Pulmonary artery endothelial cell (primary cell): ENCODE measurements at places on chromosomes 4 and X. TPM values are rescaled to one million over a fixed set of nuclear protein-coding genes. Genes with fewer than 3 reads are reported as not detected.

Gene BOD1L1
- 27.3 and 29.7 TPM in 2 replicates for total RNA-seq

DNA sequence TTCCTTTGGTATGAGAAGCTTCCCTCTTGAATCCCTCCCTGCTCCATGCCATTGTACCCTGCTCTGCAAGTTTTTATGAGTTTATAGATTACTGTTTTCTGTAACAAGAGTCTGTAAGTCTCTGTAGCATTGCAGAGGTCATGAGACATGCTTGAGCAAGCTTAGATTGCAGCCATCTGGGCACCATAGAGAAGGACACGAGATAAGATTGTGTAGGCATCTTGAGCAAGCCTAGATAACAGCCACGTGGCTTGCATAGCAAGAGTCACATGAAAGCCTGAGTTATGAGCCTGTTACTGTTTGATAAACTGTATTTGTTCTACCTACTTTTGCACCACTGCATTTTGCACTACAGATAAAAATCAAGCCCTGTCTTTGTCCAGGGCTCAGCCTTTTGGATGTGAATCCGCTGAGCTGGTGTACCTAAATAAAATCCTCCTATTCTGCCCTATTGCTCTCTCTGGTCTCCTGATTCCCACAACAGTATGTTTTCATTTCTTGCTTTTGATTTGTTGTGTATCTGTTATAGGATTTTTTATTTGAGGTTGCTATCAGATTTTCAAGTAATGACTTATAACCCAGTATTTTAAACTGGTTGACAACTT is 127.4 kb upstream of the ANKRD50 start:
- DNase-seq = no peak

DNA sequence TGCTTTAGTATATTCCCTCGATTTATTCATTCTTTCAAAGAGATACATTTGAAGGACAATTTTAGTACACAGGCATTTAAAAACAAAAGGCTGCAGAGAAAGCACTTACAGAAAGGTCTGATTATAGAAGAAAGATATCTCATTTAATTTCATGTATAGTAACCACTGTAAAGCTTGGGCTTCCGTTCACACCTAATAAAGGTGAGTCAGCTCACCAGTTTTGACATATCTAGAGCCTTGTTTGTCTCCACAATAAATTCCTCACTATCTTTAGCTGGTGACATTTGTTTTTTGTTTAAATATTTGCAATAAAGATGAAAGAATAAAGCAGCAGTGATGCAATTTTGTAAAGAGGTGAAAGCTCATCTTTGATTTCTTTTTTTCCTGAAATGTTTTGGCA is 1.1 kb upstream of the EPHA5 start:
- DNase-seq = no peak

DNA sequence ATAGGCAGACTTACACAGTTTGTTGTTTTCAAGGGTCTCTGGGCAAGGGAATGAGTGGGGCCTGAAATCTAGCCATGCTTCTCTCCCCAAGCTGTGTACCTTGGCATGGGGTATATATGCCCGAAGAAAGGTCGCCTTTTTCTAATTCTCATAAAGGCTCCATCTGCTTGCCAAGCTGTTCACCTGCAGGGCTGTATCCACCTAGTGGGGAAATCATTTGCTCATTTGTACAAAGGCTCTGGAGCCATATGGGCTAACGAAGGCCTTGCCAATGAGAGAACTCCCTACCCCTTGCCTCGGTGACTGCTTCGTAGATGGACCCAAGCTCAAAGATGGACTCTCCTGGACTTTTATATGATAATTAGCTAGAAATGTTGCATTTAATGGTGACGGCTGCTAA is 1097.0 kb downstream of the PDHA2 start:
- DNase-seq = no peak

GRCh38 chr4:182427554-182427953 is 184.4 kb downstream of the TENM3 start:
- no peak for DNase-seq

DNA sequence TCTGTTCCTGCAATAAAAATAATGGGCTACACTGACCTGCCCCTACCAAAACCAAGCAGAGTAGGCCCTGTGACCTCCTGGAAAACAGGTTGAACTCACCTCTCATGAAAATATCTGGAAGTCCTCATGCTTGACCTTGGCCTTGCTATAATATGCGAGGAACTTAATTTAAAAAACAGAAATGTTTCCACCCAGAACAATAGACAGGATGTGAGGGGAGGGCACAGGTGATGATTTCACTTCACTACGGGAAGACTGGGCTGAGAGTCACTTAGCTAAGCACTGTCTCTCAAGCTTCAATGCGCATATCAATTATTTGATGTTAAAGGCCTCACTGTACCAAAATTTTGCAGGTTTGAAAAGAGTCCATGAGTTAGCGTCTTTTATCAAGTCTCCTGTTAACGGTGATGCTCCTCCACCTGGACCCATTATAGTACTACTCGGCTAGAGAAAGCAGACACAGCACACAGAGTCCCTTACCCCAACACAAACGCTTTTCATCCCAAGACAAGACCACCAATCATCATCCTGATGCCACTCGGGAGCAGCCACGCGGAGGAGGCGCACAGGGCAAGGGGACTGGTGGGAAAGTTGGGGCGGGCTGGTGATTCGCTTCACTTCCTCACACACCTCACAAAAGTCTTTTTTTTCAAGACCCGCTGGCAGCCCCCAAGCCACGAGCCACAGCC is 25.9 kb downstream of the ZNF721 start:
- DNase-seq = peak; percentile 8
